ENCODE measurements at places on chromosomes 16 and 17.

GRCh38 chr17:38637951-38638350 is 32.2 kb upstream of the SRCIN1 start:
- DNase-seq = no peak

DNA sequence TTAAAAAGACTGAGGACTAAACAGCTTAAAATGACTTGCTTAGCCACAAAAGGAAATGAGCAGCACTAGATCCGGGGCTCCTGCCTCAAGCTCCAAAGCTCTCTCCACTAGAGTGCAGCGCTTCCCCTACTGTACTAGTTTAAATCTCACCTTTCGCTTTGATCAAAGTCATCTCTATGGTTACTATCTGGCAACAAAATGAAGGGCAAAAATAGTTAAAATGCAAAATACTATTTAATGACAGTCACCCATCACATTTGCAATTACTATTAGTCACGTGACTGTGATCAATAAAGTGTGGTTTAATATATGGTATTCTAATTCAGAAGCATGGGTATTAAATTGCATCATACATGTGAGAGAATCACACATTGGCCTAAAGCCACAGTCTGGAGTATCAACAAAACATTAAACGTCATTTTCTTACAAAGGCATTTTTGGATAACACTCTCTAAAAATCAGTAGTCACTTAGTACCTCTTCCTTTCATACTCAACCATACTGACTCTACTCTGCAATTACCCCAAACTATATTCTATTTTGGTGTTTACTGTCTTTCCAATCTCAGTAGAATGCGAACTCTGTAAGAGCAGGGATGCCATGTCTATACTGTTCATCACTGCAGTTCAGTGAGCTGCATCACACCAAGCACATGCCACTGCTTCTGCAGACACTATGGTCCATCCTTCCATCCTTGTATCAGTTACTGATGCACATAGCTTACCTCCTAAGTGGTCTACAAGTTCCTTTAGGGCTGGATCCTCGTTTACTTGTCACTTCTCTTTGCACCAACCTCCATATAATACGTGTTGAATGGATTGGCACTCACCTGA is 6.2 kb downstream of the PSMD12 start:
- peak; percentile 52 for DNase-seq

- DNase-seq = no peak
Measured at GRCh38 chr17:28472871-28473497, 460 bp upstream of the SLC13A2 start.

GRCh38 chr17:45195424-45195823 is 26.3 kb upstream of the FMNL1 start:
- DNase-seq = no peak

GRCh38 chr17:7798839-7799238 is 35.2 kb upstream of the KDM6B start:
- no peak for DNase-seq

- no peak for DNase-seq
Measured at GRCh38 chr17:67686241-67686640, 31.5 kb upstream of the NOL11 start.

GRCh38 chr17:81578561-81579225 is 26.5 kb upstream of the FAAP100 start:
- DNase-seq = no peak

GRCh38 chr16:4548124-4548523 is 8.0 kb upstream of the C16orf96 start:
- no peak for DNase-seq

GRCh38 chr17:45123930-45124796 is 8.2 kb downstream of the PLCD3 start:
- DNase-seq = peak; percentile 80

DNA sequence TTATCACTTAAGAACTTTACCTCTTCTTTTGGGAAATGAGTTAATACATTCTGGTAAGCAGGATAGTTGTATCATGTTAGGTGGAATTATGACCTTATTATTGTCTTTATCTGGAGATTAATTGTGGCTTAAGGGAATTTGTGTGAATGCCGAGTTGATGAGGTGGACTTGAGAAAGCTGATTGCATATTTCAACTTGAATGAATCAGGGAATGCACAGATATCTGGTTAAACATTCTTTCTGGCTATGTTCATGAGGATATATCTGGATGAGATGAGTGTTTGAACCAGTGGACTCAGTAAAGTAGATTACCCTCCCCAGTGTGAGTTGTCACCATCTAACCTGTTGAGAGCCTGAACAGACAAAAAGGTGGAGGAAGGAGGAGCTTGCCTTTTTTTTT is 326.1 kb upstream of the GOT2 start:
- no peak for DNase-seq

- DNase-seq = no peak
Measured at GRCh38 chr17:969811-970355, 9.7 kb downstream of the NXN start.

- no peak for DNase-seq
Measured at GRCh38 chr17:81334391-81334901, 39.3 kb upstream of the SLC38A10 start.

All from T47D (cell line).